ENCODE measurements at places on chromosomes 7 and 10.

DNA sequence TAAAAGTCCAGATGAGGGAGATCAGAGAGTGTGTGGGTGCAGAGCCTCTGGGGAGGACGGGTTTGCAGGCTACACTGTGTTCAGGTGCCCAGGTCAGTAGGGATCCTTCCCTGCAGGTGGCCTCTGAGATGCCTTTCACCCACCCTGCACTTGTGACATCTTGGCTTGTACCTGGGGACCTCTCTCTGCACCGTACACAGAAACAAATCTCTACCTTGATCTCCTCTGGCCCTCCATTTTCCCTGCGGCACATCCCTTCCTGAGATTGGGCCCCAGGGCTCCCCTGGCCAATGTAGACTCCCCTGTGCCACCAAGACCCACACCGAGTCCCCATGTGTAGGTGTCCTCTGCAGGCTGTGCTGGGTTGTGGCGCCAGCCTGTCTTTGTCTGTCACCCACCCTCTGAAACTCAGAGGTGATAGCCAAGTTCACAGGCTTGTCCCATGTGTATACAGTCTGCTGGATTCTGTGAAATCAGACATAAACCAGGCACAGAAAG, 140.6 kb downstream of the PTPN20 start:
- no peak for DNase-seq

GRCh38 chr7:95922191-95922590, 149.8 kb downstream of the DYNC1I1 start:
- no peak for DNase-seq

DNA sequence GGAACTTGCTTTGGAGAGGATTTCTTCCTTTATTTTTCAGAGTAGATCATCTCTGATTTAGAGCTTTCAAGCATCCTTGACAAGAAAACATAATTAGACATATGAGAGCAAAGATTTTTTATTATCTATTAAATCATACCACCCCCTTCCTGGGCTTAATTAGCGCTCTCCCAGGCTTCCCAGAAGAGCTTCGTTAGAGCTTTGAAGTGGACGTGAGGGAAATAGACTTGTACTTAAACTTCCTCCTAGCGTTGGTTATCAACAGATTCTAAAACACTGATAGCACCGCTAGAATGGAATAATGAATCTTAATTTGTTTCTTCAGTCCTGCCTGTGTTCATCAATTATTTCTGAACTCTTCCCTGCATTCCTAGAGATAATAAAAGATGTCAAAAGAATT, 173.9 kb upstream of the STK17A start:
- DNase-seq, result no peak

DNA sequence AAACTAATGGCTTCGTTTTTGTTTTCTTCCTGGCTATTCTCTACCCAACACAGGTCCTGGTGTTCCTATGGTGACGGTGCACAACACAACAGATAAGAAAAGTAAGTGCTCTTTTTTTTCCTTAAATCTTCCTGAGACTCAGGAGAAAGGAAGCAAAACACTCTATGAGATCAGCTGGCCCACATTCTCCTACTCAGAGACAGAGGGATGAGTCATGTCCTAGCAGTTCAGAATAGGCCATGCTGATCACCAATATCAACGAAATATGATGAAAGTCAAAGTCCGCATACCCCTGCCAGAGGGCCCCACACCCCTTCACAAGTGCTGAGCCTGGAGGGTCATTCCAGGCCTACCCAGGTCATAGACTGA, 149.2 kb downstream of the PAXIP1 start:
- no peak for DNase-seq

DNA sequence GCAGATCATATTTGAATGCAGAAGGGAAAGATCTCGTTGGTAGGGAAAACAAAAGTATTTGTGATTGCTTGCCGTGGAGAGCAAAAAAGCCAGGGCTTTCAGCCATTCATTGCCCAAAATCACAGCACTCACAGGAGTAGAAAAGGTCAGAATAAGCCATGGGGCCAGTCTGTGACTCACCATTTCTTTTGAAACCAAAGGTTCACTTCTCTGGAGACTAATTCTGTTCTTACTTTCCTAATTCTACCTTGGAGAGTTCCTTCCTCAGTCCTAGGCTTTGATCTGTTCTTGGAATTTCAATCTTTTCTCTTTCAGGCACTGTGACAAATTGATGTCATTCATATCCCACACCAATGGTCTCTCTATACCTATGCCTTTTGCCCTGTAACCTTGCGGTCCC, 54.1 kb upstream of the FAM180A start:
- DNase-seq, result no peak

GRCh38 chr7:156177422-156178055, 365.3 kb upstream of the SHH start:
- no peak for DNase-seq

DNA sequence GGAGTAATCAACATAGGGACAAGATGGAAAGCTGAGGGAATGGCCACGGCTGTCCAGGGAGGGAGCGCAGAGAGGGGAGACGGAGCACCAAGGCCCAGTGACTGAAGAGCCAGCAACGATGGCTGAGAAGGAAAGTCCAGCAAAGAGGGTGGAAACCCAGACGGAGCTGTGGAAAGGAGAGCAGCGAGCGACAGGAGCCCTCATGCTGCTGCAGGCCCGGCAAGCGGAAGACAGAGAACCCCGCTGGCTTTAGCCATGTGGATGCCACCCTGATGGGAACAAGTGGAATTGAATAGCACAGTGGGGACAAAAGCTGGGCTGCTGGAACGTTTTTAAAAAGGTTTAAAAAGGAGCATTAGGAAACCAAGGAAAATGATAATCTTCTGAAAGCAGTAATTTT, 82.9 kb upstream of the DDC start:
- no peak for DNase-seq

DNA sequence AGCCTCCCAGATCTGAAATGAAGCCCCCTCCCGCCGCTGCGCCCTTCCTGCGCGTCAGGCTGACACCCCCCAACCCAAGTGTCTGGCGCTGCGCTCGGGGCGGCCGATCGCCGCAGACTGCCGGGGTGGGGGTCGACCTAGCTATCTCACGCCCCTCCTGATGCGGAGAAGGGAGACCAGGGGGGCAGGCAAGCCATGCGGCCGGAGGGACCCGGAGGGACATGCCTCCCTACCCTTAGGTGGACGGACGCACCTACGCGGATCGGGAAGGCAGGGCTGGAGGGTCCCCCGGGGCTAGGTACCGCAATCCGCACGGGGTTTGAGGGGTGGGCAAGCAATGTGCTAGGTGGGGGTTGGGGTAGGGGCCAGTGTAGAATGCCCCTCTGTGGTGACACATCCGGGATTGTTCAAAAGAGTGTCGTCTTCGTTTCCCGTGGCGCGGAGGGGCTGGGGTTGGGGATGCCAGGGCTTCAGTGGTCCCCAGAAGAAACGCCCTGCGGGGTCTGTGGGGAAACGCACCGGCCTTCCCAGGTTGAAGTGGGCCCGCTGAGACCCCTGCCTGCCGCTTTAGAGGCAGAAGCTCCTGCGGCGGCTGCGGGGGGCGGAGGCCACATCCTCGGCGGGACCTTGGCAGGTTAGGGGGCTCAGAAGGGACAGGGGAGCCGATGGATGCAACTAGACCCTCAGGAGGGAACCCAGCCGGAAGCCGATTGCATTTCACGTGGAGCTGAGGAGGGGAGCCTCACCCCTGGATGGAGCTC, 913 bp downstream of the ADCYAP1R1 start:
- DNase-seq, result no peak

DNA sequence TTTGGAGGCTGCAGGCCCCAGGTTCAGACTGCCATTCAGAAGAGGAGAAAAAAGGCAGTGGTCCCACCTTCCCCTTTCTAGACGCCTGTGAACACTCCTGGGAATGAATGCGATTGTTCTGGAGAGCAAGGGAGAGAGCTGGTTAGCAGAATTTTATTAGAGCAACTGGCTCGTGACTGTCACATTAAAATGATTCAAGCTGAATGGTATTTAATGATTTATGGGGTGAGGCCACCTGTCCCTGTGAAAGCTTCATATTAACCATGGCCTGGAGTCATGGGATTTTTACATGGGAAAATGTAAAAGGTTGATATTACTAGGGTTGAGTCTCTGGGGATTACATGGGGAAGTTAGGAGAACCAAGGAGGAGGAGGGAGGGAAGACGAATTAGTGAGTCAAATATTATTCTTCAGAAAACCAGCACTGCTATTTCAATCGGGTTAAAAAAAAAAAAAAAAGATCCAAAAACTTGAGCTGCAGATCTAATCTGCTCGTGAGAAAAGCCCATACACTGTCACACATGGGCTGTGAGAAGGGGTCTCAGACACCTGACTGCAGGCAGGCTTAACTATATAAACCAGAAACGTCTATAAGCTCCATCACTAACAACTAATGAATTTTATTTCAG, 8.3 kb downstream of the CXCL12 start:
- DNase-seq, result no peak

- no peak for DNase-seq
Measured at GRCh38 chr7:150964593-150965111, 13.5 kb downstream of the KCNH2 start.

- DNase-seq, result no peak
Measured at GRCh38 chr10:26612151-26612915, 85.2 kb upstream of the PDSS1 start.

GRCh38 chr7:95317546-95317945, 6.8 kb downstream of the PON1 start:
- DNase-seq, result no peak

DNA sequence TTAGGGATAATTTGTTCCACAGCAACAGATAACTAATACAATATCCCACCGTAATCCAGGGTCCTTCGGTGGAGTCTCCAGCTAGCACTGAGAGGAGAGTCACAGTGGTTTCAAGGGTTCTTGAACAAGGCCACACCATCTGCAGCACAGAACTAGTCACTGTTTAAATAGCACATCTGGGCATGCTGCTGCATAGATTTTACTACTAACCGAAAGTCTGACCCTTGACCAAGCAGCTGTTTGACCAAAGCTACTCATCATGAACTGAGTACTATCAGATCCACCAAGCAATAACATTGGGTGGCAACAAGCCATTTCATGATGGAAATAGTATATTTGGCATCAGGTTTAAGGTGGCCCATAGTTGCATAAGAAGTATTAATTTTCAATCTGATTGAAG, 53.2 kb downstream of the ANKMY2 start:
- DNase-seq, result no peak

- DNase-seq, result no peak
Measured at GRCh38 chr10:119284679-119285096, 77.3 kb downstream of the GRK5 start.

- no peak for DNase-seq
Measured at GRCh38 chr7:2666588-2667250, 21.3 kb upstream of the AMZ1 start.

DNA sequence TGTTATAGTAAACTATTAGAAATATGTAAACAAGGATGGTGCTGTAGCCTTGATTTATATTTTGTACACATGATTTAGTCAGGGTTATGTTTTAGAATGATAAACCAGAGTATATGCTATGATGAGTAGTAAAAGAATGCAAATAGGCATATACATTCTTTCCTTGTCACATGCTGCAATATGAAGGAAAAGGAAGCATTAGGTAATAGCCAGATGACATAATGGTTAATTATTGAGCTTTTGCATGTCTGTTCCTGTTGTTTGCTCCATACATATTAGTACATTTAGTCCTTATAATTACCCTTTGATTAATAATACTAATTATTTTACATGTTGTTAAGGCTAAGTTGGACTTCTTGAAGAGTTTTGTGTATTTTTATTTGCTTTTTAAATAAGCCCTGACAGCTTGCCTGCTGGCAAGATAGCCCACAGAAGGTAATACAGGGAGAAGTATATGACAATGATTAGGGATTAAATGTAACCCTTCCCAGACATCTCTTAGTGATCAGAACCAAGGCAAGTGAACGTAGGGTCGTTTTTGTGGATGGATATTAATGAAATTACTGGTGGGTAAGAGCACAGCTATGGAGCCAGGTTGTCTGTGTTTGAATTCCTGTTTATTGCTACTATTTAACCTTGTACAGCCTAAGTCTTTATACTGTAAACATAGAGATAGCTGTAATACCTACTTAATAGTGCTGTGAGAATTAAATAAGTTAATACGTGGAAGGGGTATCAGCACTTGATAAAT, 68.4 kb downstream of the PHTF2 start:
- no peak for DNase-seq

- DNase-seq, result no peak
Measured at GRCh38 chr10:21080261-21080660, 183.2 kb upstream of the NEBL start.

- no peak for DNase-seq
Measured at GRCh38 chr10:17734432-17735080, 17.4 kb upstream of the TMEM236 start.

- no peak for DNase-seq
Measured at GRCh38 chr10:92972066-92972870, 88.3 kb upstream of the CYP26C1 start.
